ENCODE measurements at places on chromosomes 12 and 14.

DNA sequence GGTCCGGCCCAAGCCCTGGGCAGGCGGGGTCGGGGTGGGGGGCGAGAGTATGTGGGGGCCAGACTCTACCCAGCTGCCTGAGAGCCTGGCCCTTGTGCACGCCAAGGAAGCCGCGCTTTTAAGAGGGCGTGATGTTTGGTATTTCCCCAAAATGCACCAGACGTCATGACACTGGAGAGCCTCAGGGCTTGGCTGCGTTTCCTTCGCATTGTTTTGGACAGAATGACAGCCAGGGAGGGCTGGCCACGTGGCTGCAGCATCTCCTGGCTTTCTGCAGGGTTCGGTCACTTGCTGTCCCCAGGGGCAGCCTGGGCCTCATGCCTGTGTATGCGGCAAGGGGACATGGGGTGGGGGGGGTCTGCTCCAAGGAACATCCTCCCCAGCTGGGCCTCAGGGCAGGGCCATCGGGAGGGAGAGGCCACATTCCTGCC, 16.1 kb upstream of the NUDT14 start:
- no peak for DNase-seq

DNA sequence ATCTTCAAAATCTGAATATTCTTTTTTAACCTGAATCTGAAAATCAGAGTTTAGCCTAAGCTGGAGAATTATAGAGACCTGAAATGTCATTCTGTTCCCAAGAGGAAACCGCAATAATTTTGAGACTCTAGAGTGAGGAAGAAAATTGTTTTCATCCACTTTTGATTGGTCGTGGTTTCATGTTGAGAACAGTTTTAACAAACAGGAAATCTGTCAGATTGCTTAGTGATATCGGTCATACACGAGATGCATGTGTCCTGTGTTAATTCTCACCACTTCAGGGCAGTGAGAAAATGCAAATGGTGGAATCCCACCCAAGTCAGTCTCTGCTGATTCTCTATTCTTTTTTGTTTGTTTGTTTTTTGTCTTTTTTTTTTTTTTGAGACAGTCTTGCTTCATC, 1498.5 kb upstream of the TMEM132C start:
- no peak for DNase-seq

GRCh38 chr14:103052407-103052806, 4.9 kb downstream of the CDC42BPB start:
- DNase-seq = no peak

DNA sequence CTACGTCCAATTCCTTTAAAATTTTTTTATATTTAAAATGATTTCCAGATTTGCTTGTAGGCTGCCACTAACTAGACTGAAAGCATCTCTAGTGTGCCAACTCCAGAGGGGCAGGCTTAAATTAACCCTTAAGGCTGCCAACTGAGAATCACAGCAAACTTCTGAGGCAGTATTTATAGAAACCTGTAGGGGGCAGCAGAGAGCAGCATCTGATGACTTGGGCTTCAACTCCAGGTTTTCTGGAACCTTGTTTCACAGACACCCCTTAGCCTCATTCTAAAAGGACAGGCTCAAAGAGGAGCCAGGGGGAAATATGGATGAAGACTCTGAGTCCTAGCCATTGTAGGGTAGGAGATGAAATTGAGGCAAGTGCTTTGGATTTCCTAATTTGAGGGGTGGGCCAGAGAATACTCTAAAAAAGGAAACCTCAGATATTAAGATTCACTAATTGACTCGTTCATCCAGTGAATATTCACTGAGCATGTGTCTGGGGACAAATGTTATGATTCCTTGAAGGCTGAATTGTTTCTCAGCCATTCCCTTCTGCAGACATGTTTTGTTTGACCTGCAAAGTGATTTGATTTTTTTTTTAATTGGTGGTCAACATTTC, 63.3 kb upstream of the HSPB8 start:
- peak; percentile 22 for DNase-seq

DNA sequence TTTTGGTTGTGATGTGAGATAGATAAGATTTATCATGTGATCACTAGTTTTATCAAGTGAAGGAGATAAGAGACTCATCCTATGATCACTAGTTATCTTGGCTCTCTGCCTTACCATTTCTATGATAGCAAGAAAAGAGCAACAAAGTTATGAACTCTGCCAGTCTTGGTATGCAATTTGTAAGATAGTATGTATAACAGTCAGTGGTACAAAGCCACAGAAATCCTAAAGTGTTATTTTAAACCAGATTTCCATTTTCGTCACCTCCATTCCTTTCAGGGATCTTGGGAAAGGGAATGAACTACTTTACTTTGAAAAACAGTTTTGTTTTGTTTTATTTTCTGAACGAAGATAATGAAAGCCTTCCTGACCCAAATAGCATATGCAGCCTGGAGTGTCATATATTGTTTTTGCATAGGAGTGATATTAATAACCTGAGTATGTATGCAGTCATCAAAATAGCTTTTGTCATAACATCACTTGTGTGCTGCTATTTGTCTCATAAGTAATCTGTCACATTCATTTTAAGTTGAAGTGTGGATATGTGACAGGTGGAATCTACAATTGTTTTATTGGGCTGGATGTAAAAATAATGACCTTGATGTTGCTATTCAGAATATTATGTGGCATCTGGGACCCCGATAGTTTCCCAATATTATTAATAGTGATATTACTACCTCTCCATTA, 35.0 kb downstream of the FLRT2 start:
- no peak for DNase-seq

DNA sequence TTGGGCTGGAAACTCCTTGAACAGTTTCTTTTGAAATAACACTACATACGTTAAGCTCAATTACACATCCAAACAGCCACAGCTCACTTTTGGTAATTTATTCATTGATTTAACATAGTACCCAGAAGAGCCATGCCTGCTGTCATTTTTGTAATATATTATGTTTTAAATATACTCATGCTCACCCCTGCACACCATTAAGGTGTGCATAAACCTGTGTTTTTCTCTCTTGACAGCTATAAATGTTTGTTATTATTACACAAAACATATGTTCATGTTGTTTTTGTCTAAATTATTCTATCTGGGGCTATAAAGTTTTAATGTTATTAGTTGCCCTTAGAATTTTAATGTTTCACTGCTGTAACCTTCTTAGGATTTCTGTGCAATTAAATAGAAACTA, 296.1 kb downstream of the AKAP6 start:
- DNase-seq = no peak

DNA sequence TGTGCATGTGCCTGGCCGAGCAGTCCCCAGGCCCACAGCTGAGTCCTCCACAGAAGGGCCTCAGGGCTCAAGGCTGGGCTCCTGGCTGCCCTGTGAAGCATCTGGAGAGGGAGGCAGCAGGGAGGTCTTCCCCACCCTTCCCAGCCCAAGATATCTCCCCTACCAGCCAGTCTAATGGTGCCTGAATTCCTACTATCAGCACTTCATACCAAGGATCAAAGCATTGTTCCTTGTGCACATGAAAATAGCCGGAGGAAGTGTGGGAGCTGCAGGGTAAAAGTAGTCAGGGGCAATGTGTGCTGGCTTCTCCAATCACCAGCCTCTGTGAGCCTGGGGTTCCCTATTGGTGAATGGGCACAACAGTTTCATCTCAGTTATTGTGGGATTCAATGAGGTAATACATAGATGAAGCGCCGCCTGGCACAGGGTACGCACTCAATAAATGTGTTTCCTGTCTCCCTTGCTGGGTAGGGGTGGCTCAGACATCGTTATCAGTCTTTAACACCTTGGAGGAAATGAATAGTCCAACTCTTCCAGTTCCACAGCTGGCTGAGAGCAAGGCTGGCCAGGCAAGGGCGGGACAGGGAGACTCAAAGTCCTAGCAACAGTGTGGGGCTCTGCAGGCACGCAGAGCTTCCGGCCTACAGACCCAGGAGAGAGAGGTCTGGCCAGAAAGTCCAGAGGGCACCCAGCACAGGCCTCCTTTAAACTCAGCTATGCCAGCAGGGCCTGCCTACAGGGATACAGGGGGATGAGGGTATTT, 39.1 kb upstream of the PNMA1 start:
- DNase-seq = no peak
